ENCODE measurements at places on chromosomes 5 and 9.

DNA sequence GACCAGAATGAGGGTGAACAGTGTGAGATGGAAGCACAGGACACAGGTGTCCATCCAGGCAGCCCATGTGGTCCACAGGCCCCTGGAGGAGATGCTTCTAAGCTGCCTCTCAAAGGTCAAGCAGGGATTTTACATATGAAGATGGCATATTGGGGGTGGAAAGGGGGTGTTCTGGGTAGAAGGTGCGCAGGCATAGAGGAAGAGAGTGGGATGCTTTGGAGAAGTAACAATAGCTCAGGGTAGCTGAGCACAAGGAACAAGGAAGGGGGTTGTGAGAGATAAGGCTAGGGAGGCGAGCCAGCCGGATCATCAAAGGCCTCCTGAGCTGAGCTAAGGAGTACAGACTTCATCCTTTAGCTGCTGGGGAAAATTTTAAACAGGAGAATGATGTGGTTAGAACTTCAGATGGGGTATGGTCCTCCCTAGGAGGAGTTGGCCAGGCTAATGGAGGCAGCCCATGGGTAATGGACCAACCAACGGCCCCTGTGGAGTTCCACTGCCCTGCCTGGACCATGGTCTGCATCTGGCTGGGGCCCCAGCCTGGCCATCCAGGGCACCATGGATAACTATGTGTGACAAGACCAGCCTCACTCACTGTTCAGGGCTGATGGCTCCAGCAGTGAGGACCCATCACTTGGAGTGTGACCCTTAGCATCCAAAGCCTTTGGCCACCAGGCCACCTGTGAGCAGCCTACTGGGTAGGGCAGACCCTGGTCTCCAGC, 86.8 kb upstream of the TBC1D2 start:
- DNase-seq = no peak

DNA sequence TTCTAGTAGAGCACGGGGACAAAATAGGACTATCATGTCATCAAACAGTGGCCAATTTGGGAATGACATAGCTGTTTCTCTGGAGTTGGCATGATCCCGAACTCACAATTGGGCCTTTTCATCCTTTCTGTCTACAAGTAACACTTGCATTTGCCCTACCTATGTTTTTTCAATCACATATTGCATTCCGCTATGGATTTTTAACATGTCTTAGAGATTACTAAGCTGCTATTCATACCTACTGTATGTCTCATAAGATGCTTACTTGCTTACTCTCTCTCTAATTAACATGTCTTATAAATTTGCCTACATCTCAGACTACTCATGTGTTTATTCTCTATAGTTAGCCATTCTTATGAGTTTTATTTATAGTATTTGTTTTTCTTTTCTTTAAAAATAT, 341.2 kb upstream of the CTNND2 start:
- no peak for DNase-seq

DNA sequence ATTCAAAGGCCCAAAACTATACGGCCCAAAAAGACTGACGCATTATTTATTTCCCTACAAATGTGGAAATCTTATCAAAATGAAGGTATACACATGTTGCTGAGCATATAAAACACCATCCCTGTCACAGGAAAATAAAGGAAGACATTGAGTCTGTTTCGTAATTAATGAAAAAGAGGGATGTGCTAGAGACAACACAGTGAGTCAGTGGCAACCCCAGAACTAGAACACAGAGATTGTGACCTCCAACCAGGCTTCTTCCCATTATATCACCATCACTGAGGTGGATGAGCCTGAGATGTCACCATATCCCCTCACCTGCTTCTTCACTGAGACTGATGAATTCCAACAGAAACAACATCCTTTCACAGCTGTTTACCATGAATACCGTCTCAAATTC, 3.8 kb downstream of the NDUFA8 start:
- DNase-seq = no peak

GRCh38 chr9:4639420-4639819, 22.7 kb upstream of the PLPP6 start:
- DNase-seq = no peak

DNA sequence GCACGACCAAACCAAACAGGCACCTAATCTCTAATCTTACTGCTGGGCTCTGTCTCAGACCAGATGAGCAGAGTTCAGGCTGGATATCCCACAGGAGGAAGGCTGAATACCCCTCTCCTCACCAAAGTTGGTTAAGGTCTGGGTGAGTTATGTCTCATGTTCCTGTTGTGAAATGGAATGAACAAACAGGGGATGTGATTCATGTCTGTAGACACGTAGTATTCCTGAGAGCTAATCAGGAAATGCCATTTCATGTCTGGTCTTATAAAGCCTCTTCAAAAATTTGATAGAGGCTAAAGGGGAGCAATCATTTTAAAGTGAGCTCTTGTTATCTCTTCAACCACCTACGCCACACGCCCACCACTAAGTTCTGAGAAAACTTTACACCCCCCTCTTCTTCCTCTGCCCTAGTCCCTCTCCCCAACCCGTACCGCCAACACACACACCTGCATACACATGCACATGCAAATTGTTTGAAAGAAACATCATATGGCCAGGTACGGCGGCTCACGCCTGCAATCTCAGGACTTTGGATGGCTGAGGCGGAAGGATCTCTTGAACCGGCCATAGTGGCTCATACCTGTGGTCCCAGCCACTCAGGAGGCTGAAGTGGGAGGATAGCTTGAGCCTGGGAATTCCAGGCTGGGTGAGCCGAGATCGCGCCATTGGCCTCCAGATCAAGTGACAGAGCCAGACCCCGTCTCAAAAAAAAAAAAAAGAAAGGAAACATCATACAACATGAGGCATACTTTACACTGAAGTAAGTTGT, 69.8 kb upstream of the RAI14 start:
- no peak for DNase-seq

DNA sequence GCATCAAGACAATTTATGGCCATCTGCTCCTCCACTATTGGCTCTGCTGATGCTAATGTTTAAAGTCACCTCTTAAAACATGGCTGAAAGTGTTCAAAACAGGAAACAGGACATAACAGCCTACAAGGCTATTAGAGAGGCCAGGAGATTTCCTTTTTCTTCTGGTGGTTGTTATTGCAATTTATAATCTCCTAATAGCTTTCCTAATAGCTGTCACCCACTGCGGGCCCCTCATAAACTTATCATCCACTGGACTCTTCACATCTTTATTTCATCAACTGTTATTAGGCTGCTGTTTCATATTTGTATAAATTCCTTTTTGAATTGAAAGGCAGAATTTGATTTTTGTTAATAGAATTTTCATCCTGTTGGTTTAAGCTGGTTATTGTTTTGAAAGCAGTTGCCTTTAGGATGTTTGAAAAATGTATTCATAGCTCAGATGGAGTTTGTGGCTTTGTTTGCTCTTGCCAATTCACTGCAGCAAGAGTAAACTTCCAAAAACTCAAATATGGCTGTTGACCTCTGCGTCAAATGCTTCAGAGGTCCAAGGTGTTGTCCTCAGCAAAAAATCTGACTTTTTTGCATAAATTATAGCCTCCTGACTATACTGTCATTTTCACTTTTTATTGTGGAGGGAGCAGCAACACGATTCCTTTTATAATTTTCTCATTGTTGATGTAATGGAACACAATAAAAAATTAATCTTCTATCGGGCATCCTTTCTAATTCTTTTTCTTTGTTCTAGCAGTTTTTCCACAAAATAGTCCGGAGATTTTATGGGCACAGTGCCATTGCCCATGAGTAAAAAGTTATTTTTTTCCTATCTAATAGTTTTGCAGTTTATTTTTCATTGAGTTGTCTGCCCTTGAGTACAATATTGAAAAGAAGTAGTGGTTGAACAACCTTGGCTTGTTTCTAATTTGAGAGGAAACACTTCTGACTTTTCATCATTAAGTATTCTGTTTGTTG, 69.3 kb downstream of the MAT2B start:
- peak; percentile 8 for DNase-seq

DNA sequence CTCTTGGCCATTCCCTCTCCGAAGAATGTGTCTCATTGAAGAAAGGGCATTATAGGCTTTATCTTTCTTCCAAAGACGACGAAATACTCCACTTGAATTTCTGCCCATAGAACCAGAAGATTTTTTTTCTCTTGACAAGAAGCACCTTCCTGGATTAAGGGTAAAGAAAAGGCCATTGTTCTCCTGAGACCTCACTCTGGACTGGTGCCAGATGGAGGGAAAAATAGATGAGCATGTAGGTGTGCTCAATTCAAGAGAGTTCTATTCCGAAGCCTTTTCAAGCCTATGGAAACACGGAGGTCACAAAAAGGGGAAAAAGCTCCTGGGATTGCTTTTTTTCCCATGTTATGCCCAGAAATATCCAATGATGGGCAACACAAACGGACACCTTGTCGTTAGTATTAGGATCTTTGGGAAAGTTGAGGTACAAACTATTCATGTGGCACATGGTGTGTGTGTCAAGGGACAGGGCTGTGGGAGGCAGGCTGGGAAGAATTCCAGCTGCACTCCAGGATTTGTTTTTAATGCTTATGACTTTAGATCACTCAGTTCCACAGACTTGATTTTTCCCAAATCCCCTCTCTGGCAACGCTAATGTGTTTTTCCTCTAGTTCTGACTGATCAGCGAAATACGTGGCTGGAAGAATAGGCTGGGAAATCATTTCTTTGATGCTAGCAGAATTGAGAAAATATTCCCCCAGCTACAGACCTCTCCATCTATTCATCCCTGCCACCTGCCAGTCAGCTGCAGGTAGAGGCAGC, 89.9 kb downstream of the SIL1 start:
- no peak for DNase-seq

DNA sequence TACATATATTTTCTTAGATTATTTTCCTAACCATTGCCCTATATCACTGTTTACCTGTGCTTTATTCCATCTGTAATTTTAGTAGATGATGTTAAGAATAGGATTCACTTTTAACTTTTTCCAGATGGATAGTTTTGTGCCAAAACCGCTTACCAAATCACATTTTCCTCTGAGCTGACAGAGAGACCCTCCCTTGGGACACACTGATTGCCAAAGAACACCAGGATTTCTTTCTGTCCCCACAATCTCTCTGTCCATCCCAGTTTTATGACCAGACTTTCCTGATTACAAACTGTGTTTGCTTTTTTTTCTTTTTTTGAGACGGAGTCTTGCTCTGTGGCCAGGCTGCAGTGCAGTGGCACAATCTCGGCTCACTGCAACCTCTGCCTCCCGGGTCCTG, 81.3 kb upstream of the SPATA31C2 start:
- DNase-seq = no peak

- no peak for DNase-seq
Observed at GRCh38 chr5:37316027-37316426, 54.9 kb downstream of the NUP155 start.

All from NCI-H446 treated with DMSO at 0.1 percent for 48 hours (cell line).